ENCODE measurements at places on chromosomes 2 and 18. TPM values are rescaled to one million over a fixed set of nuclear protein-coding genes. Genes with fewer than 3 reads are reported as not detected.

DNA sequence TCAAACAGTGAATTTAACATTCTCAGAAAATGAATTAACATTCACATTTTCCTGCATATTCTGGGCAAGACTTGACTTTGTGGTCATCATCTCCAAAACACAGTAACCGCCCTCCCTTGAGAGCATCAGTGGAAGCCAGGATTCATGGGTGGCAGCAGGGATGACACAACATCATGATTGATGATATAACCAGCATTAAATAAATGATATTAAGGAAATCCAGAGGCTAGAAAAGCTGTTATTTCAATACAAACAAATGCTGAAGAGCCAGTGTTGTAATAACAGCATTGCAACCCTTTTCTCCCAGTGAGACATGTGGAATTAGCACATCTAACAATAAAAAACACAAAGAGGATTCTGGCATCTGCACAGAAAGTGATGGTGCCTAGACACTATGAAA is 41.1 kb downstream of the CDC42EP3 start:
- DNase-seq, result no peak

DNA sequence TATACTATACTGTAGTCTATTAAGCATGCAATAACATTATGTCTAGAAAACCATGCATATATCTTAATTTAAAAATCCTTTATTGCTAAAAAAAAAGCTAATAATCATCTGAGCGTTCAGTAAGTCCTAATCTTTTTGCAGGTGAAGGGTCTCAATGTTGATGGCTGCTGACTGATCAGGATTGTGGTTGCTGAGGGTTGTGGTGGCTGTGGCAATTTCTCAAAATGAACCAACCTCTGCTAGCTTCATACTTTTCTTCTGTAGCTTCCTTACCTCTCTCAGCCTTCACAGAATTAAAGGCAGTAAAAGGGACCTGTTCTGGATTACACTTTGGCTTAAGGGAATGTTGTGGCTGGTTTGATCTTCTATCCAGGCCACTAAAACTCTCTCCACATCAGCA is 235.8 kb downstream of the NBAS start:
- no peak for DNase-seq

GRCh38 chr2:232281858-232282507 is 96.6 kb upstream of the ALPP start:
- no peak for DNase-seq

GRCh38 chr2:198135481-198135934 is 331.1 kb downstream of the PLCL1 start:
- no peak for DNase-seq

DNA sequence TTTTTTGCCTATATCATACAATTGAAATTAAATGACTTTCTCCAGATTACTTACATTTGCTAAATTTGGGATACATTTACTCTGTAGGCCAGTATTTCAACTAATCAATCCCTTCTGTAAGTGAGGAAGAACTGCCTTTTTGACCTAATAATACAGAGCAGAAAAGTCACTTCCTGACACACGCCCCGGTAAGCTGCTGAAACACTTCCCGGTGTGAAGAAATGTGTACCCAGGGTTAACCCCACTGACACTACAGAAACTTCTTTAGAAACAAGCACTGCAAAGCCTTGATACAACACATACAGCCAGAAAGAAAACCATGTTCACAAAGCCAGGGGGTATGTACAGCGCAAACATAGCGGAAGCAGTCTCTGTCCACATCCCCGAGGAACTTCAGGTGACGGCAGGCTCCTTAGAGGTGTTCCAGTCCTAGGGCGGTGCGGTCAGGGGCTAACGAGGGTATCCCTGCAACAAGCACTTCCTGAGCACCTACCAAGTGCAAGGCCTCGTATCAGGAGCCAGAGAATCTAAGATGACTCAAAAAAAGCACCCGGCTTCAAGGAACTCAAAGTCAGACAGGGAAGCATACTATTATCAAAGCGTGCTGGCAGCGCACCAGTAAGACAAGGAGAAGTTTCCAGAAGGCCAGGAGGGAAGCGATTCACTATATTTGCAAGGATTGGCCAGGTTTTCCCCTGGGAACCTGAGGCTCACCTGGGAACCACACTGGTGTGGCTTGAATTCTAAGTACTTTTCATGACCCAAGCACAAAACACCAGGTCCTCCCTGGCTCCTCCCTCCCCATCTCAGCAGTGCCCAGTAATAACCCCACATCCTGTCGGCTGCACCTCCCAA is 46.6 kb downstream of the ZNF516 start:
- peak; percentile 28 for DNase-seq

- no peak for DNase-seq
Measured at GRCh38 chr2:75792146-75792545, 81.4 kb upstream of the GCFC2 start.

- DNase-seq, result no peak
Measured at GRCh38 chr2:231174211-231174651, 24.2 kb upstream of the ARMC9 start.

- DNase-seq, result no peak
Measured at GRCh38 chr18:45164551-45164950, 450.7 kb upstream of the SLC14A2 start.

The ANKRD62 gene
- total RNA-seq, result not detected

GRCh38 chr2:121284463-121285449 is at the start of gene TFCP2L1:
Gene TFCP2L1 (minus strand): TSS chr2:121285202. CDS start chr2:121285109, 93 bp downstream.
- peak; percentile 57 for DNase-seq

GRCh38 chr18:63831080-63831788 is 56.0 kb downstream of the SERPINB7 start:
- no peak for DNase-seq

Data from activated naive CD4-positive, alpha-beta T cell treated with anti-CD3 and anti-CD28 coated beads, Interleukin-2, amount 50 U/mL, for 72 hours (primary cell).